ENCODE measurements at places on chromosomes 16 and 17.
A peak's percentile ranks its signal among the peaks of the same experiment; 100 is the strongest.

- DNase-seq: no peak
Measured at GRCh38 chr16:68373528-68374245, 62.9 kb downstream of the PRMT7 start.

- no peak for DNase-seq
Measured at GRCh38 chr17:43888548-43888947, 18.8 kb downstream of the MPP2 start.

- peak; percentile 67 for DNase-seq
Measured at GRCh38 chr17:55513885-55514590, 2.8 kb upstream of the SMIM36 start.

DNA sequence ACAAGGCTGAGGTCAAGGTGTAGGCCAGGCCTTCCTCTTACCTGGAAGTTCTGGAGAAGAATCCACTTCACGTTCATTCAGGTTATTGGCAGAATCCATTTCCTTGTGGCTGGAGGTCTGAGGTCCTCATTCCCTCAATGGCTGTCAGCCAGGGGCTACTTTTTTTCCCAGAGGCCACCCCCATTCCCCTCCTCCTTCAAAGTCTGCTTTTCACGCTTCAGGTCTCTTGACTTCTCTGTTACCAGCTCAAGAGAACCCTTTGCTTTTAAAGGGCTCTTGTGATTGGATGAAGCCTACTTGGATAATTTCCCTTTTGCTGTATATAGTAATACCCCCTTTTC lies 55.1 kb upstream of the LGALS9 start:
- DNase-seq: no peak

DNA sequence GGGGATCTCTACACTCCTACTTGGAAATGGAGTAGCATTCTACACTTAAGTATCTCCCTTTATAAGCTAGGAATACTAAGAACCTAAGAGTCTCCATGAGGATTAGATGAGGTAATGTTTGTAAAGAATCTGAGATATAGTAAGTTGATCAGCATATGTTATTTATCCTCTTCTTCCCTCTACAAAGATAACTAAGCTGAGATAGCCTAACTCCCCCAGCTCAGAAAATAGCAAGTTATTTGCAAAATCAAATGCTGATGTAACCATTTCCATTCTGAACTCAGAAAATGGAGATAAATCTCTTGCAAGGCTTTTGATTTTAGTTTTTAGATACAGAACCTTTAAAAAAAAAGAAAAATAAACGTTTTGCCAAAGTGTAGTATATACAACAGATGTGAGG lies 526.0 kb downstream of the MAF start:
- DNase-seq: no peak

GRCh38 chr16:23682181-23682580 lies 3.5 kb downstream of the PLK1 start:
- DNase-seq: no peak

DNA sequence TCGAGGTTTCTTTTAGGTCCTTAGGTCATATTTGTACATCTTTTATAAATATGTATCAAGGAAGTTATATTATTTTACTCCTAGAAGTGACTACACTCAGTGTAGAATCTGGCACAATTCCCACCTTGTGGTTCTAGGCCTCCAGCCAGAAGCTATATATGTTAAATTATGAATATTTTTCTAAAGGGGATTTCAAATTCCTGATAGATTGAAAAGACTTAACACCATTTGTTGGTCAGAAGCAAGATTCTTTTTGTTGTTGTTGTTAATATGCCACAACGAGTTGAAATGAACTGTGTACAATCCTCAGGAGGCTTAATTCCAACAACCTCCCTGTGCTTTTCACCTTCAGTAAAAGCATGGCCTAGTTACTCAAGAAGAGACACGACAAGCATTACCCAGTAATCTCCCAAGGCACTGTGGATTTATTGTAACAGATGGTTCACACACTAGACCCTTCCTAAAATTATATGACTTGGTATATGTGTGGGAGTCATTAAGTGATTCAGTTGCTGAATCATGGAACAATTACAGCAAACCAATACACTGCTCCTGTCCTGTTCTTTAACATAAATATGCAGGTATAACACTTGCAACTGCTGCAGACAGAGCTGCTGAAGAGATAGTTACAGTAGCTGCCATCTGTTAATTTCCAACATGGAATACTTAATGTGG lies 964.4 kb upstream of the GOT2 start:
- no peak for DNase-seq

DNA sequence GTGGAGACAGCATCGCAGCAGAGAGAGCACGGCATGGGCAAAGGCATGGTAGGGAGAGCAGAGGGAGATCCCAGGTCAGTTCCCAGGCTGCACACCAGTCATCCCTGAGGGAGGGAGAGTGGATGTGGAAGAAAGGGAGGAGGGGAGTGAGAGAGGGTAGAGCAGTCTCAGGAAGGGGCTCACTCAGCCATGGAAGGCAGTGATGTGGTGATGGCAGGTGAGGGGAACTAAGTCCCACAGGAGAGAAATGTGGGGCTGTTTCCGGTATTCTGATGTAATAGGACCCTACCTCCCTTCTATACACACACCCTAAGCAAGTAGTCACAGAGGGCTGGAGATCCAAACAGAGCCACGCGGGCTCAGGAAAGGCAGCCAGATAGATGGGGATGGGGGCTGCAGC lies 500.3 kb upstream of the CDH11 start:
- DNase-seq: no peak

DNA sequence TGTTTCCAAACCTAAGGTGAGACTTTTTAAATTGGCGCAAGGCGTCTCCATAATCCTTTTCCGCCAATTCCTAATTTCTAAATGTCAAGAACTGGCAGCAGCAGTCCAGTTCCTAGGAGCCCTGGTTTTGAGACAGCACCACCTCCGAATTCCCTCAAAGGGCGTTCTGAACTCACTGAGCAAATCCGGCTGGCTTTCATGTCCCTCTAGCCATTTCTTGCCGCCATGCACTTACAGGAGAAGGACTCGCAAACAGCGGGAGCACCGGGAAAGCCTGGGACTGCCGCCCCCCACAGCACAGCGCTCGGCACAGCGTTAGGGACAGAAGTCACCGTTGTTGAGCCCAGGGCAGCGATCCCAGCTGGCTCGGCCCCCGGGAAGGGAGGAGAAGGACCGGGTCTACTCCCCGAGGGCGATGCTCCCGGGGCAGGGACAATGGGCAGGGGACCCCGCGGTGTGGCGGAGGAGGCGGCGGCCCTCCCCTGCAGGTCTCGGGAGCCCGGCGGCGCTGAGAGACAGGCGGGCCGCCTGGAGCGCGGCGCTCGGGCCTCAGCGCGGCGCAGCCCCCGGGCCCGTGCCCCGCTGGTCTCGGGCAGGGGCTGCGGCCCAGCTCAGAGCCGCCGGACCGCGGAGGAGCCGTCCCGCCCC lies 545 bp downstream of the ARHGAP17 start:
- DNase-seq: peak; percentile 44

GRCh38 chr17:65495122-65496055 lies 66.1 kb downstream of the AXIN2 start:
- no peak for DNase-seq

DNA sequence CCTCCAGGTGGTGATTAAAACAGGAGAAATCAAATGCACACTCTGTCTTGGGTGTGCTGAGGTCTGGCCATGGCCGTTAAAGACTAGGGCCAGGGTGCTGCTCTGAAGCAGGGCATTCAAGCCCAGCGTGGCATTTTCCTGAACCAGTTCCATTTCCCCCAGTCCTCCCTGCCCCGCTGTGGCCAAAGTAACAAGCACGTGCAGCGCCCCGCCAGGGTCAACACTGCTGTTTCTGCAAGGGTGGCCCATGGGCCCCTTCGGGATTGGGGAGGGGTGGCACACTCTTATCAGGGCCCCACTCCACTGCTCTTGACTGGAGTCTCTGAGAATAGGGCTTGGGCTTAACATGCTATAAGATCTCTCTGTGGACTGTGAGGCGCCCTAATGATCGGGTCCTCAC lies 72.9 kb downstream of the IL21R start:
- no peak for DNase-seq

DNA sequence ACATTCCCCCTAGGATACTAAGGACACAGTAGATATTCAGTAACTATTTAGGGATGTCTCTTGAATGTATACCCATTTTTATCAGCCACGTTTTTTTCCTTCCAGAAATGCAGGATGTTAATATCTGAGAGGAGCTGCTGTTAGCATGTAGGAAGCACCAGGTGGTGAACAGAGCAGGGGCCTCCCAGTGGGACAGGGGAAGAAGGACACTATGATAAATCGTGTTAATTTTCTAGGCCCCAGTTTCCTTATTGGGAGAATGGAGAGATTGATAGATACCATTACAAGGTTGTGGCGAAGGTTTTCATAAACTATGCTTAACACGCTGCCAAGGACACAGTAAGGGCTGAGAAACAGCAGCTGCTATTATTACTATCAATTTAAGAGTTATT lies 45.4 kb downstream of the PRSS54 start:
- no peak for DNase-seq

DNA sequence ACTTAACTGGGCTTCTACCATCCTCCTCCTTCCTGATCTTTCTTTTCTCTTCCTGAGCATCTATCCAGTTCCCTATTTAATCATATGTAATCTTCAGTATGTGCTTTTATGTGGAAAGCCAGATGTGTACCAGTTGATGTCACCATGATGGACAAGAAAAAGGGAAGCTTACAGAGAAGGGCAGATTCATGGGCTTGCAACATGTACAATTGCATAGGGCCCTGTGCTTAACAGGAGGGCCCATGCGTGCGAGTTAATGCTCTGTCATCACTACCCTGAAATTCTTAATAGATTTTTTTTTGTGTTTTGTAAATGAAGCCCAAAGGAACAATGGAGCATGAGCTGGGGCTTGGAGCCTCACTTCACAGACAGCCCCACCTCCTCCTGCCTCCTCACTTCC lies 124.3 kb downstream of the CDH13 start:
- no peak for DNase-seq

DNA sequence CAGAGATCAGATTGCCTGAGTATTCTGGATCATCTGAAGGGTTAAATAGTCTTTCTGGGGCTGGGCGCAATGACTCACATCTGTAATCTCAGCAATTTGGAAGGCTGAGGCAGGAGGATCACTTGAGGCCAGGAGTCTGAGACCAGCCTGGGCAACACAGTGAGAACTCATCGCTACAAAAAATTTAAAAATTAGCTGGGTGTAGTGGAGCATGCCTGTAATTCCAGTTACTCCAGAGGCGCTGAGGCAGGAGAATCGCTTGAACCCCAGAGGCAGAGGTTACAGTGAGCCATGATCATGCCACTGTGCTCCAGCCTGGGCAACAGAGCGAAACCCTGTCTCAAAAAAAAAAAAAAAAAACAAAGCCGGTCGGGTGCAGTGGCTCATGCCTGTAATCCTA lies 15.7 kb downstream of the MVP start:
- DNase-seq: no peak

GRCh38 chr17:78541488-78542206 lies 35.5 kb downstream of the DNAH17 start:
- peak; percentile 82 for DNase-seq

DNA sequence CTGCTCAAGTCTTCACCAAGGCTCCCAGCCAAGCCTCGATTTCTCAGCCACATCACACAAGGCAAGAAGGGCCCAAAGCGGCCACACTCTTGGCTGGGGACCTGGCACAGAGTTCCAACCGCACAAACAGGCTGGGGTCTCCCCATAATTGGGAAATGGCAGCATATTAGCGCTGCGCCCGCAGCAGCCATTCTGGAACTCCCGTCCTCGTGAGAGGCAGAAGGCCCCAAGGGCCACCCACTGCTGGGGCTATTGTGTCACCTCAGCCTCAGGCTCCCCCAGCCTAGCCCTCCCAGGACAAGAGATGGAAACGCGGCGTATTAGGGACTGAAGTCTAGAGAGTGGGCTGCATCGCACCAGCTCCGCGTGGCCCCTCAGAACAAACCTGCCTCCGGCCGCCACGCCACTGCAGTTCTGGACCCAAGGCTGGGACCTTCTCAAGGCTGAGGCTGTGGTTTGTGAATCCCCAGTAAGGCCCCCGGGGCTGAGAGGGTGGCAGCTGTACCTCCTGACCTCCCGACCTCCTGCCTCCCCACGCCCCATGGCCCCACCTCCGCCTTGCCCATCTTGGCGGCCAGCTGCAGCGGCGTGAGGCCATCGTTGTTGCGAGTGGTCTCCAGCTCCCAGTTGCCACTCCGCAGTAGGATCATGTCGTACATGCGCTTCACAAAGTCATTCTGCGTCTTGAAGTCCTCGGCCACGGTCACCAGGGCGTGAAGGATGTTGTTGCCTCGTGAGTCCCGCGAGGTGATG lies 25.3 kb downstream of the TRPV3 start:
- DNase-seq: no peak
